T-helper 17 cell (primary cell): ENCODE measurements at places on chromosomes 1 and 21. TPM values are rescaled to one million over a fixed set of nuclear protein-coding genes. Genes with fewer than 3 reads are reported as not detected.

- no peak overlapping the region for H3K4me3 ChIP-seq
- H3K4me1 ChIP-seq = peaks cover 22% of the 10 kb centered on the region
- peaks cover 3% of the 10 kb centered on the region for H3K36me3 ChIP-seq
- H3K27ac ChIP-seq = no peak overlapping the region
- DNase-seq = no peak
- no peaks in the 10 kb centered on the region for H3K27me3 ChIP-seq
These were observed 25.9 kb downstream of the A3GALT2 start for GRCh38 chr1:33295023-33295422.

GRCh38 chr1:182493063-182493462, 43.1 kb downstream of the RGSL1 start:
- no peak for DNase-seq
- no peak overlapping the region for H3K4me3 ChIP-seq
- H3K27ac ChIP-seq = no peak overlapping the region
- H3K4me1 ChIP-seq = no peaks in the 10 kb centered on the region
- H3K27me3 ChIP-seq = peaks cover 17% of the 10 kb centered on the region

GRCh38 chr1:246674049-246674448, 50.2 kb upstream of the SCCPDH start:
- DNase-seq = no peak
- H3K27ac ChIP-seq = no peak overlapping the region
- no peaks in the 10 kb centered on the region for H3K36me3 ChIP-seq
- H3K27me3 ChIP-seq = no peaks in the 10 kb centered on the region
- no peak overlapping the region for H3K4me3 ChIP-seq

GRCh38 chr1:168772428-168773060, 43.5 kb upstream of the DPT start:
- H3K27ac ChIP-seq = no peak overlapping the region
- H3K36me3 ChIP-seq = no peaks in the 10 kb centered on the region
- H3K4me1 ChIP-seq = peaks cover 3% of the 10 kb centered on the region
- DNase-seq = no peak
- H3K4me3 ChIP-seq = no peak overlapping the region

DNA sequence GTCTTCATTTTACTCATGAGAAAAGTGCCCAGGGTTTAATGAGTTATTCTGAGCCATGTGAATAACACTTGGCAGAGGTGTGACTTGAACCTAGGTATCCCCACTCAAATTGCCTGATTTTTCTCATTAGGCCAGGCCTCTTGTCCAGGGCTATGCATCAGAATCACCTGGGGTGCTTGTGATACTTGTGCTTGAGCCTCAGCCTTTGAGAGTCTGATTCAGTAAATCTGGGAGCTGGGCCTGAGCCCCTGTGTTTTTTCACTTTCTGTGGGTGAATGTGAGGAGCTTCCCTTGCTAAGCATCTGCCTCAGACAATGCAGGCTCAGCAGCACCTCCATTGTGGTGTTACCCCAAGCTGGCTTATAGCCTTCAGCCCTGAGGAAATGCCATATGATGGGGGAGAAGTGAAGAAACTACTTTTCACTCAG, 127.1 kb downstream of the S1PR1 start:
- no peaks in the 10 kb centered on the region for H3K27me3 ChIP-seq
- H3K4me1 ChIP-seq = no peaks in the 10 kb centered on the region
- no peaks in the 10 kb centered on the region for H3K36me3 ChIP-seq
- H3K4me3 ChIP-seq = no peak overlapping the region
- H3K27ac ChIP-seq = no peak overlapping the region

- peaks cover 3% of the 10 kb centered on the region for H3K4me1 ChIP-seq
- no peak overlapping the region for H3K27ac ChIP-seq
- no peak overlapping the region for H3K4me3 ChIP-seq
- peaks cover 6% of the 10 kb centered on the region for H3K36me3 ChIP-seq
- DNase-seq = no peak
- no peaks in the 10 kb centered on the region for H3K27me3 ChIP-seq
These were observed 42.6 kb downstream of the CCDC18 start for GRCh38 chr1:93223023-93223675.

DNA sequence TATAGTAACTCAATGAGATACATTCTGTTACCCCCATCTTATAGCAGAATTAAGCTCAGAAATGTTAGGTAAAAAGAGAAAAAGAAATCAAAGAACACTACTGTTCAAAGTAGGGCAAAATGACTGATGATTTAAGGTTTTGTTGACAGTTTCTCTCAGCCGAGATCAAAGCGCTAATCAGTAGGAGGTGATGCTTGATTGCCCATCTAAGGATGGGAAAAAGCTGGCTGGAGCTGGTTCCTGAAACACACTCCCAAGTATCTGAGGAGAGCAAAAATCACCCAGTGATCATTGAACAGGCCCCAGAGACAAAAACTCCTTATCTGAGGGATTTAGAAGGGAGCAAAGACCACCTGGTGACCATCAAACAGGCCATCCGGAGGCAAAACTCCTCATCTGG, 64.5 kb upstream of the CSF1 start:
- no peak for DNase-seq
- no peaks in the 10 kb centered on the region for H3K4me1 ChIP-seq
- H3K36me3 ChIP-seq = no peaks in the 10 kb centered on the region

AMY2A gene
- not detected for total RNA-seq

KRTAP12-2 gene
- total RNA-seq = not detected
